Thymus (tissue), 14 donors: ENCODE measurements at places on chromosomes 16 and 17.

DNA sequence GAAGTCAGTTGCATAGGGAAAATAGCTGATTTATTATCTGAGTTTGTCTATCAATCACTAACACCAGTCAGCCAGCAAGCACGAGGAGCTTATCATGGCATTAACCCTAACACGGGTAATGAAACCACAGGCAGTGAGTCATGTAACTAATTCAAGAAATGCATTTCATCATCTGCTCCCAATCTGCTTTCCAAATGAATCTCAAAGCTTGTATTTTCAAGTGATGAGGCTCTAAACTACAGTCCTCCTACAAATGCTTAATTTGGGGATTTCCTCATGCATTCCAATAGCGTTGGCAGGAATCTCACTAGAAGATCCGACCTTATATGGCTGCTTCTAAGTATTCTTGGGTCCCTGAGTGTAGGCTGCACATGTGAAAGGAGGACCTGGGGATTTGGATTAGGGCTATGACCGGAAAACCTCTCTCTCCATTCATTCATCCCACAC lies 118.4 kb upstream of the HSBP1 start:
- DNase-seq = no peak

GRCh38 chr16:19375561-19376158 lies 42.0 kb upstream of the TMC5 start:
- DNase-seq = no peak

DNA sequence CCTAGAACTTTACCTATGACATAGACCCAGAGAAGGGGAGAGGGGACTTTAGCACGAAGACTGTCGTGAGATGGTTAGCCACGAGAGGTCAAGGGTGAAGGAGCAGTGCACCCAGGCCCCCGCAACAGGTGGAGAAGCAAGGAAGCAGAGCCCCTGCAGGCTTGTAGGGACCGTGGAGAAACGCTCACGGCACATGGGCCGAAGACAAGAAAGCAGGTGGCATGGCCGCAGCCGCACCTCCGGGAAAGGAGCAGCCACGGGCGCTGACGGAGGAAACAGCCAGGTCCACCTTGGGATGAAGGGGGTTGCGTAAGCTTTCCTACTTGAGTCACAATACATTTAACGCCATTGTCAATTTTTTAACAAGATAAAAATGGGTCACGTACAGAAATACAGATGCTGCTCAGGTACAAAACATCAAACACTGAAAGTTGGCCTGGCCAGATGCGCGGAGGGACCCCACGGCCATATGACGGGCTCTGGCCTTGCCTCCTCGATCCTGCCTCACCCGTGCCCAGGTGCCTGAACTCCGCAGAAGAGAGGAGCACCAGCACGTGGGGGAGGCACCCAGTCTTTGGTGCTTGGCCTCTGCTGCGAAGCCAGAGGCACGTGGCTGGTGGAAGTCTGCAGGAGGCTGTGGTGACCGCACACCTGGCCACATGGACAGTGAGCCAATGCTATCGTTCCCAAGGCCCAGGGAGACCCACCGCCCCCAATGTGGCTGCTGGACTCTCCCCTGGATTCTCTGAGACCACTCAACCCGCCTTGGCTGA lies 21.2 kb downstream of the SLC38A10 start:
- no peak for DNase-seq

GRCh38 chr16:60905811-60906210 lies 1130.4 kb downstream of the CDH8 start:
- DNase-seq = no peak

- DNase-seq = no peak
Measured at GRCh38 chr16:64410306-64410705, 711.6 kb downstream of the CDH11 start.

DNA sequence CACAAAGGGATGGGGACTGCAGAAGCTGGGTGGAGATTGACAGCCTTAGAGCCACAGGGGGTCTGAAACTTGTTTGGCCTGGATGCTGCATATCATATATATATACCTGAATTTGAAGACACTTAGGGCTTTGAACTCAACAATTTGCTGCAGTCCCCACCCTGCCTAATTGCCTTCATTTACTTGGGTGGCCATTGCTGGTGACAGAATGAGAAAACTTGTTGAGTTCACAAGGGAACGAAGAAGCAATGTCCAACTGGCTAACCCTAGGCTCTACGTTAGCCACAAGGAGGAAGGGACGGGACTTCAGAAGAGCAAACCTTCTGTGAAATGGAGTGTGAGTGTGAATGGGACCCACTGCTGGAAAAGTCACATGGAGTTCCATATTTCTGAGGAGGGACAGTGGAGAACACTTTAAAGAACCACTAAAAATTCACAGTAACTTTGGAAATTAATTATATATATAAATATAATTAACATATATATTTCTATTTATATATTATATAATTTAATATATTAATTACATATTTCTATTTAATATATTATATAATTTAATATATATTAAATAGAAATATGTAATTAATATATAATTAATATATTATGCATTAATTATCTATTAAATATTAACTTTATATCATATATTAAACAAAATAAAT lies 215.3 kb upstream of the SOX9 start:
- no peak for DNase-seq

GRCh38 chr17:14792746-14793145 lies 472.4 kb downstream of the PMP22 start:
- DNase-seq = no peak

DNA sequence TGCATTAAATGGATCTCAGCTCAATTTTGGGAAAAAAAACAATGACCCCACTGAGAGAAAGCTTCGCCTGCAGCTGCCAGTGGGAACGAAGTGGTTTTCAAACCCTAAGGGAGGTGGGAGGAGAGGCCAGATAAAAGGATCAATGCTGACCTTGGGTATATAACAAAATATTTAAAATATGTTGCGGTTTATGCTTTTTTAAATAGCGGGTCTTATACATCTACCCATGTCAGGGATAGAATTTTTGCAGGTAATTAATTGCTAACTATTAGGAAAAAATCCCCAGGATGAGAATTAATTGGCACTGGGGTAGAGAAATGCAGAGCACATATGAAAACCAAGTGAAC lies 10.9 kb upstream of the FOXF1 start:
- no peak for DNase-seq

- DNase-seq = no peak
Measured at GRCh38 chr17:31789707-31790505, 69.1 kb downstream of the COPRS start.

GRCh38 chr16:56436258-56436657 lies 10.9 kb upstream of the AMFR start:
- no peak for DNase-seq

DNA sequence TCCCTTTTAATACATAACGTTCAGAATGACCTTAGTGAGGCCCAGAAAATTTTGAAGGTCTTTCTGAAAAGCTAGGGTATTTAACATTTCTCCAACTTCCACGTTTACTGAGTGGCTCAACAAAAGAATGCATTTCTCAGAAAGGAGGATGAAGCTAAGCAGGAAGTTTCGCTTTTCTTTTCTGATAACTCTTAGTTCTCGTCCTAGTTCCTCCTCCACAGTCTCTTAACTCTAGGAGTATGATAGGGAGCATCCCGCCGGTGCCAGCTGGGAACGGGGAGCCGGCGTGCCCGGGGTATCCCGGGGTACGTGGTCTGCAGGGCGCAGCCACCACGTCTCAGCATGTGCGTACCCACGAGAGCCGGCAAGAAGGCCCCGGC lies 363 bp downstream of the KARS1 start:
- no peak for DNase-seq

DNA sequence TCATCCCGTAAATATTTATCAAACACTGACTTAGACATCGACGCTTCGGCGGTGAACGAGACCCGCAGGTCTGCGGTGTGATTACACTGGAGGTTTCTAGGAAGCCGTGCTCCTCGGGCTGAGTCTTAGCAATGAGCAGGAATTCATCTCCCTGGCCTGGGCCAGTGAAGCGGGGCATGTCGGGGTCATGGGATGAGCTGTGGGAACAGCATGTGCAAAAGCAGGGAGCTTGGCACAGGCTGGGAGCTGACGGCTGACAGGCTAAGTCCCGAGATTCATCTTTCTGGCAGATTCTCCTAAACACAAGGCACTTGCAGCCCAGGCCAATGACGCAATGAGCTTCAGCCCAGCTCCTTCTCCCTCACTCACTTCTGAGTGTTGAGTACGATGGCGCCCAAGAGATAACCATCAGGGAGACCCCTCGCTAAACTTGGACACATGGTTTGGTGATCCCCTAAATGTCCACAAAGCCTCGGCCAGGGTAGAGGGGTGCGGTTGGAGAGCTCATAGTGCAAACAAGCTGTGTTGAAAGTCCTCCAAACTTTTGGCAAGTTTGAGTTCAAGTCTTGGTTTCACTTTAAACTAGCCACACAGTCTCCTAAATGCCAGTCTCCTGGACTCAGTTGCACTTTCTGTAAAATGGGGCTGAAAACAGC lies 12.8 kb downstream of the CRISPLD2 start:
- DNase-seq = no peak
